ENCODE measurements at places on chromosomes 1 and 21. TPM values are rescaled to one million over a fixed set of nuclear protein-coding genes. Genes with fewer than 3 reads are reported as not detected.

The PADI4 gene
- polyA plus RNA-seq, result 0.35 TPM

The OR14C36 gene
- not detected for polyA plus RNA-seq

The BSND gene
- polyA plus RNA-seq, result not detected

The SV2A gene
- polyA plus RNA-seq, result 3.8 TPM

The OSCP1 gene
- polyA plus RNA-seq, result 4.9 TPM

The HS2ST1 gene
- polyA plus RNA-seq, result 5.8 TPM

DNA sequence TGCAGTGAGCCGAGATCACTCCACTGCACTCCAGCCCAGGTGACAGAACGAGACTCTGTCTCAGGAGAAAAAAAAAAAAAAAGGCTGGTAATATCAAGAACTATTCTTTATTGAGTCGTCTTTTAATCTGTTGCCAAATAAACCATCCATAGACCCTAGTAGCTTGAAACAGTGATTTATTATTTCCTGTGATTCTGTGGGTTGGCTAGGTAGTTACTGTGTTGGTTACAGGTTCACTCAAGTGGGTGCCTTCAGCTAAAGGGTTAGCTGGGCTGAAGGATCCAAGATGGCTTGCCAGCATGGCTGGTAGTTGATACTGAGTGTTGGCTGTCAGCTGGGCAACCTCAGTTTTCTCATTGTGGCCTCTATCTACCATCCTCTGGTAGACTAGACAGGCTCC is 9.2 kb downstream of the TLCD4 start:
- DNase-seq, result no peak

GRCh38 chr21:44337941-44338895 is 972 bp downstream of the CFAP410 start:
- peak; percentile 12 for DNase-seq

- DNase-seq, result no peak
Measured at GRCh38 chr1:245671349-245671748, 516.6 kb downstream of the KIF26B start.

DNA sequence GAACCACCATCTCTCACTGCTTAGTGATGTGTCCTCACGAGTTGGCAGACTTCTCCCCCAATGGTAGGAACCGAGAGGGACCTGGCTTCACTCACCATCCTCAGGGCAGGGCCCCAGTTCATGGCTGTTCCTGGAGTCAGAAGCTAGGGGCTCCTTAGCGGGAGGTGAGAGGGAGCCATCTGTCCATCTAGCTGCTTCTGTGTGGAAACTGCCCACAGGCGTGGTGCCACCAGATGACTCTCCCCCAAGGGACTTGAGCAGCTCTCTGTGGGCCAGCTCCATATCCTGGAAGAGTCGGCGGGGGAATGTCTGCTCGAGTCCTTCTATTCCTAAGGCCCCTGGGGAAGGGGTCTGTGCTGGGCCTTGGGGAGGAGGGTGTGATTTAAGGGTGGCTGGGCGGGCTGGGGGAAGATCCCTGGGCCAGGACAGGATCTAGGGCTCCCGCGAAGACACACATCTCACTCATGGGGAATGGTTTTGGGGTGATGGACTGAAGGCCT is 16.3 kb downstream of the LRRC71 start:
- DNase-seq, result no peak

DNA sequence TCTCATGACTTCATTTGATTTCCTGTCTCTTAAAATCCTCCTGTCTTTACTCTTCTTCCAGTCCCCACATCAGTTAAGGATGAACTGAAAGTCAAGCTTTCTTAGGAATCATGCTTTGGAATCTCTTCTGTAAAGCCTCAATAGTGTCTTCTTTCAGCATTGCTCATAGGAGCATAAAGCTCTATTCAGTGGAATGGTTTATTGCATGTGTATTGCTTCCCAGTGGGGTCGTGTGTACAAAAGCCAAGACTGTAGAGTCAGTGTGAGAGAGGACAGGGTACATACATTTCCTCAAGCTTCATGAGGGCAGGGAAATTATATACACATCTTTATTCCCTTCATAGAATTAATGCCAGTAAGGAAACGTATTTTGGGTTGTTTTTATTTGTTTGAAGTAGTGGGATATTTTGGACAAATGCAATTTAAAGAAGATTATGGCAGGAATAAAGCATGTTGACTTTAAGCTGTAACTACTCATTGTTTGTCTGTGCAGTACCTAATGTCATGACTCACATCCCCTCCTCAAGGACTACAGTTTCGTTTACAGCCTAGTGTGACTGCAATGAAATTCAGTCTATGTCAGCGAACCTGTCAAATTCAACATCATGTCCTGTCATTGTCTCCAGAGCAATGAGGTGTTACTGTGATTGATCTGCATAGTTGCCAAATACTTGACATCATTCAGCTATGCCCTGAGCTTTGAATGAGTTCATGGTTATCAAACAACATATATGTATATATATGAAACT is 2164.2 kb downstream of the NCAM2 start:
- peak; percentile 38 for DNase-seq

DNA sequence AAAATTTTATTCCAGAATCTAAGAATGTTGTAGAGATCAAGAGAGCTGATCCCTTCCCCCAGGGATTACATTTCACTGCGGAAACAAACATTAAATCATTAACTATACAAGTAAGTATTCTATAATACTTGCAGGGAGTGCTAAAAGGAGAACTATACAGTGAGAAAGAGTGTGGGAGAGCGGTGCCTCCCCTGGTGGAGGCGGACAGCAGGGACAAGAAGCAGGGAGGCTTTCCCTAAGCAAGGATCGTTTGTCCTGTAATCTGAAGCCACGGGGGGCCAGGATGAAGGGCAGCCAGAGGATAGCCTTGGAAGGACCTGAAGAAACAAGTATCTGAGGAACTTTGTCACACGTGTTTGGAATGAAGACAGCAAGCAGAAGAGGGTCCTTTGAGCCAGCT is 40.1 kb downstream of the SLC9C2 start:
- no peak for DNase-seq

GRCh38 chr21:15749861-15750159 is 20.0 kb downstream of the USP25 start:
- no peak for DNase-seq

GRCh38 chr1:30804822-30805221 is 47.2 kb upstream of the LAPTM5 start:
- DNase-seq, result no peak

GRCh38 chr1:35592991-35593769 is 20.1 kb downstream of the TFAP2E start:
- DNase-seq, result no peak

- DNase-seq, result peak; percentile 27
Measured at GRCh38 chr21:43370888-43371570, 55.9 kb downstream of the SIK1 start.

GRCh38 chr1:111624382-111624781 is 4.8 kb downstream of the RAP1A start:
- DNase-seq, result no peak

DNA sequence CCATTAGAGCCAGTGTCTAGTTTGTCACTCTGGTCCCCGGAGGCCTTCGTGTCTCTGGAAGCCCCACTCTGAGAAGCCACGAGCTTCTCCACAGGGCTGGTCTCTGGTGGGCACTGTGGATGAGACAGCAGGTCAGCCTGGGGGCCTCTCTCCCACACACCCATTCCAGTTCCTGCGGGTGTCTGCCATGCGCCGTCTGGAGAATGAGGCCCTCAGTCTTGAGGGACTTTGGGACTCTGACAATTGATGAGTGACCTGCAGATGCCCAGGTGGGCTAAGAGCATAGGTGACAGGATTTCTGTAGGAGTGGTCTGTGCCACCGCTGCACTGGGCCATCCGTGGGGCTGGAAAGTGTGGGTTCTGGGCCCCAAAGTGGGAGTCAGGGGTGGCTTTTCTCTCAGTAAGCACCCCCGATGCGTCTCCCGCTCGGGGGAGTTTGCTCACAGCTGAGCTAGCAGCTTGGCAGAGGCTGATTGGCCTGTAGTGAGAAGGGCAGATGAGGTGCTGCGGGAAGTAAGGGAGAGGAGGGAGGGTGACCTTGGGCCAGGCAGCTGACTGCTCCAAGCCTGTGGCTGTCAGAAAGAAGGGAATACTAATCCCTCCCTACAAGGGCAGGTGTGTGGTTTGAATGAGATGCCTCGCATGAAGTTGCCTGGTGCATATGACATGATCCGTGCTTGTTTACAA is 26.4 kb downstream of the LHX4 start:
- no peak for DNase-seq

DNA sequence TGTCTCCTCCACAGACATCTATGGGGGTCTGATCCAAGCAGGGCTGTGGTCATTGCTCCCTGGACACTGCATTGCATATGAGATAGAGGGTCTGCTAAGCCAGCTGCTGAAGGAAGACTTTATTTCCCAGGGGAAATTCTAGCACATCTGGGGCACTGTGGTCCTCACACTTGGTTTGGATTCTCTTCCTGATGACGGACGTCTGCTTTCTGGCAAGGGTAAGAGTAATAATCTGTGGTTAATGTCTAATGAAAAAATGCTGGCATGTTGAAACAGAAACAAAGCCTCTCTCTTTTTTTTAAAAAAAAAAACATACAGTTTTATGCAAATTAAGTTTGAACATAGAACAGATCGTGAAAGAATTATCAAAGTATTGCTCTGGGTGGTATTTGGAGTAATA is 553.9 kb downstream of the DPYD start:
- no peak for DNase-seq

- no peak for DNase-seq
Measured at GRCh38 chr1:171220581-171221054, 27.7 kb upstream of the FMO1 start.

DNA sequence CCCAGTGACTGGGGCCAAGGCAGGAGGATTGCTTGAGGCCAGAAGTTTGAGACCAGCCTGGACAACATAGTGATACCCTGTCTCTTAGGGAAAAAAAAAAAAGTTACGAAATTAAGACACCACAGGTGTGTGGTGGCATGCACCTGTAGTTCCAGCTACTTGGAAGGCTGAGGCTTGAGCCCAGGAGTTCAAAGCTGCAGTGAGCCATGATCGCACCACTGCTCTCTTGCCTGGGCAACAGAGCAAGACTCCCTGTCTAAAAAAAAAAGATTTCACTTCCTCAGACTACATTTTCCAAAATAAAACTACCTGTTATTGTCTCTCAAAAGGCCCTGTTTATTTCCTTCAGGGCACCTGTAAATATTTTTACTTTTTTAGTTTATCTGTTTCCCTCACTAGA is 4.7 kb upstream of the STK40 start:
- no peak for DNase-seq

- no peak for DNase-seq
Measured at GRCh38 chr1:221488550-221488949, 253.3 kb downstream of the DUSP10 start.

DNA sequence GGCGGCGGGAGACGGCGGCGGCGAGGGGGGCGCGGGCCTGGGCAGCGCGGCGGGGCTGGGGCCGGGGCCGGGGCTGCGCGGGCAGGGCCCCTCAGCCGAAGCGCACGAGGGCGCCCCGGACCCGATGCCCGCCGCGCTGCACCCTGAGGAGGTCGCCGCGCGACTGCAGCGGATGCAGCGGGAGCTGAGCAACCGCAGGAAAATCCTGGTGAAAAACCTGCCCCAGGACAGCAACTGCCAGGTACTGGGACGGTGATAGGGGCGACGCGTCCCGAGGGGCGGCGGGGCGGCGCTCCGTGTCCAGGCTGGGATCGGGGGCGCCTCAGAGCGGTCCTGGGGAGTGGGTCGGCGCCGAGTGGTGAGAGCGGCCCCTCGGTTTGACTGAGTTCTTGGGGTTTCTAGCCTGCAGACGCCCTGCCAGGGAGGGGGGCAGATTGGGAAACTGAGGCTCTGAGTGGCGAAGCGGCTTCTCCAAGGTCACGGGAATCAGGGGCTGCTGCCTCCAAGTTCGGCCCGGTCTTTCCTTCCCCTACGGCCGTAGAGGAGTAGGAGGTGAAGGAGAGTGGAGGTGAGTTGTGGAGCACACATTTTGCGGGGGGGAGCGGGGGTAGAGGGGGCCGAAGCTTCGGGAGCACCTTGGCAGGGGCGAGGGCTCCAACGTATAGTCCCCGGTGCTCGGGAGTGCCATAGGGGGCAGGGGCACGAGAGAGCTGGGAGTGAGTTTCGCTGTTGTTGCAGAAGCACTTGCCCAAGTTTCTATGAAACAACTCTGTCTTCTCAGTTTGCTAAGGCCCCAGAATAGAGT is 508 bp downstream of the RAVER2 start:
- peak; percentile 29 for DNase-seq

DNA sequence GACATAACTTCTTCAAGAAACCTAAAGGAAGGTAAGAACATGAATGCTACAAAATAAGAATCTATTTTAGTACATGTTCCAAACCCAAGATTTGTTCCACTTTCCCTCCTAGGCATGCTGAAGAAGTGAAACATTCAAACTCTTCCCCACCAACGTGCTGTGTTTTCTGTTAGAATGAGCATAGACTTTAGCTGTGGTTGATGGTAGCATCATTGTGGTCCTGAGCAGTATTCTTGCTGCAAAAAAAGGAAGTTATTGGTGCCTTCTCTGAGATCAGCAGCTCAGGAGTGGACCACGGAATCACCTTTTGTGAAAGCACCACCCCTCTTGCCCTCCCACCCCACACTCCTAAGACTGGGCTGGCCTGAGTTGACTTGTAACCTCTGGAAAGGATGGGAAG is 100.4 kb upstream of the POGK start:
- no peak for DNase-seq

DNA sequence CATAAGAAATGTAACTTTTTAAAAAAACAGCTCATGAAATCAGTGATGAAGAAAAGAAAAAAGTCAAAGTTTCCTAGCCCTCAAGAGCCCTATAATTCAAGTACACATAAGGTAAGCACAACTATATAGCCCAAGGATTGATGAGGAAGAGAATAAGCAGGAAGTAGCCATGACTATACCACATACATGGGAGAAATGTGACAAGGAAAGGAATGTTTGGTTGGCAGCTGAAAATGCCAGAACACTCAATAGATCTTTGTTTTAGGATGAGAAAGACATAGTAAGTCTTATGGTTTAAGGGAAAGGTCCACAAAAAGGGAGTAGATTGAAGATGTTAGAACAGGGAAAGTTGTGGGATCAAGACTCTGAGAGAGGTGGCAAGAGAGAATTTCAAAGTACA is 5.7 kb downstream of the DOCK7 start:
- DNase-seq, result no peak

DNA sequence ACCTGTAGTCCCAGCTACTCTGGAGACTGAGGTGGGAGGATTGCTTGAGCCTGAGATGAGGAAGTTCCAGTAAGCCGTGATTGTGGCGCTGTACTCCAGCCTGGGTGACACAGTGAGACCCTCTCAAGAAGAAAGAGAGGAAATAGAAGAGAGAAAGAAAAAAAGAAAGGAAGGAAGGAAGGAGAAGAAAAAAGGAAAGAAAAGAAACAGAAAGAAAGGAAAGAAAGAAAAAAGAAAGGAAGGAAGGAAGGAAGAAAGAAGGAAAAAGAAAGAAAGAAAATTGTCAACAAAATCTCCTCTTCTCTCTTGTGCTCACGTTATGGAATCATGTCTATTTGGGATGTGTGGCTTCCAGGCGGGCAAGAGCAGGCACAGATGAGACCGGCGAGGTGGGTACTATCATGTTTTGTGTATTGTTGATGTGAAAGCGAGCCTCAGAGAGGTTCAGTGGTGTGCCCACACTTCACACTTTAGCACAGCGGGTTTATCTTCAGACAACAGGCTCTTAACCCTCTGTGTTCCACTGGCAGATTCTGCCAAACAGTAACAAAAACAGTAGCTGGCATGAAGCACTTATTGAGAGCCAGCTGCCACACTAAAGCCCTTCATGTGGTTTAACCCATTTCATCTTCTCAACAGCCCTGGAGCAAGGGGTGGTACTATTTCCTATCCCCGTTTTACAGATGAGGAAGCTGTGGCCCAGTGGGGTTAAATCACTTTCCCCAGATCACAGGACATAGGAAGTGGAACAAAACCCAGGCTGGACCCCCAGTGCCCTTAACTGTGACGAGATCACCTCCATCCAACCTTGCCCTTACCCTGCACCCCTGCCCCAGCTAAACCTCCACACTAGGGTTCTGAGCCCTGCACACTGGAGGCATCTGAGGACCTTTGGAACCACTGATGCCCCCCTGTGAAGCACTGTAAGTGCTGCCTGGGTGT is 94.7 kb upstream of the TARDBP start:
- no peak for DNase-seq

GRCh38 chr1:147409886-147410285 is 131.4 kb upstream of the BCL9 start:
- DNase-seq, result no peak

All from foreskin keratinocyte (primary cell).